Fibroblast of mammary gland (primary cell): ENCODE measurements at places on chromosomes 3 and 15.
A peak's percentile ranks its signal among the peaks of the same experiment; 100 is the strongest.

DNA sequence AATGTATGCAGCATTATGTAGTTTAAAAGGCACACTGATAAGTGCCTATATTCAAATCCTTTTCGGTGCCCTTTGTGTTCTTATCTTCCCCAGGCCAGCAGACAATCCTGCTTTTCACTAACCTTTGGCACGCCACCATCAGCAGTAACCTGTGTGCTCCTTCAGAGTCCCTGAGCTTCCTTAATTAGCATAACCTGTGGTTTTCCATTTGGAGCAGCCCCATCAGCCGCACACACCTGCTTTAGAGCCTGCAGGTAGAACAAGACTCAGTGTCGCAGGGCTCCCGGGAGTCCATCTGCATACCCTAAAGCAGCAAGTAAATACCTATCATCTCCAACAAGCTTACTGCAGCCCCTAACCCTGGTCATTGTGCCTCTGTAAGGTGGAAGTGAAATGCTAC lies 755.1 kb downstream of the ROBO2 start:
- DNase-seq: no peak

- peak; percentile 15 for DNase-seq
These were observed 970 bp downstream of the DPPA4 start for GRCh38 chr3:109336291-109336861.

GRCh38 chr15:73687351-73687750 lies 3.2 kb downstream of the CD276 start:
- DNase-seq: no peak

- DNase-seq: peak; percentile 32
These were observed 34.9 kb downstream of the VIPR1 start for GRCh38 chr3:42537350-42537749.

DNA sequence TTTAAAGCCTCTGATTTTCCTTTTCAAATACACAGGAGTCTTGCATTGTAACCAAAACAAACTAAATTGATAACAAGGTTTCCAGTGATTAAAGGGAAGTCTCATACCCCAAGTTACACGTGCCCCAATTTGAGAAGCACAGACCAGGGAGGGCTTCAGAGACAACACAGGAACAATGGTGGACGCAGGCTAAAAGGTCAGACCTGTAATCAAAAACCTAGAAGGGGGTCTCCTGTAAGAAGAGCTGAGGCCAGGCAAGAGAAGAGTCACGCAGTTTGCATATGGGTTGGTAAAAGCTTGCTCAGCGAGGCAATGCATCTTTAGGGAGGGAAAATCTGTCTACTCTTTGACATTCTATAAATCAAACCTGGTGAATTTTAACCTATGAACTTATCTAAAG lies 58.6 kb upstream of the MCF2L2 start:
- no peak for DNase-seq

- peak; percentile 62 for DNase-seq
These were observed 93.2 kb downstream of the TP63 start for GRCh38 chr3:189724356-189724755.
